ENCODE measurements at places on chromosomes 4 and X.
A peak's percentile ranks its signal among the peaks of the same experiment; 100 is the strongest.

- DNase-seq, result no peak
These were observed 33.3 kb upstream of the RBBP7 start for GRCh38 chrX:16903274-16904022.

DNA sequence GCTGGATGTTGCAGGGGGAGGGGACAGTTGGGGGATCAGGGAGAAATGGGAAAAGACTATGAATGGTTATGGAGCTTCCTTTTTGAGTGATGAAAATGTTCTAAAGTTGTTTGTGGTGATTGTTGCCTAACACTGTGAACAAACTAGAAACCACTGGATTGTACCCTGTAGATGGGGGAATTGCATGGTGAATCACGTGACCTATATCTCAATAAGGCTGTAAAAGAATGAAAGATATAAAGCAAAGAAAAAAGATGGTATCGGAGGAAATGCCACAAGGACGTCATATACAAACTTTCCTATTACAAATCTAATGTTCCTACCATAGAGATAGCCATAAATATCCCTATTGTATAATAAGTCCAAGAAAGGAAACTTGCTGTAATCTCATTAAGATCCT is 20.6 kb upstream of the CT55 start:
- DNase-seq, result no peak

GRCh38 chr4:4752025-4752424 is 107.4 kb upstream of the MSX1 start:
- no peak for DNase-seq

- DNase-seq, result no peak
These were observed 168.9 kb downstream of the IL1RAPL1 start for GRCh38 chrX:28756175-28756574.

DNA sequence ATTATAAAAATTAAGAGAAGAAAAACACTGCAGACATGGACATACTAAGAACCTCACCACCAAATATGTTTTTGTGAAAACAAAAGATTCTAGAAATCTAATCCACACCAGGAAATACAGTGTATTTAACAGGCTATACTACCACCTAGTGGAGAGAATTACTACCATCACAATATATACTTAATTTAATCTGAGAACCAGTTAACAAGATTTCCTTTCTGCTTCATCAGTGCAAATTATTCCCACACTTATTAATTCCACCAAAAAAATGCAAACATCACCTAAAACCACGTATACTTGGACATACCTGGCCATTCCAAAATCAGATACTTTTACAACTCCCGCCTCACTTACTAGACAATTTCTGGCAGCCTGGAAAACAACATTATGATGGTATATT is 7.0 kb upstream of the TXK start:
- DNase-seq, result peak; percentile 73

DNA sequence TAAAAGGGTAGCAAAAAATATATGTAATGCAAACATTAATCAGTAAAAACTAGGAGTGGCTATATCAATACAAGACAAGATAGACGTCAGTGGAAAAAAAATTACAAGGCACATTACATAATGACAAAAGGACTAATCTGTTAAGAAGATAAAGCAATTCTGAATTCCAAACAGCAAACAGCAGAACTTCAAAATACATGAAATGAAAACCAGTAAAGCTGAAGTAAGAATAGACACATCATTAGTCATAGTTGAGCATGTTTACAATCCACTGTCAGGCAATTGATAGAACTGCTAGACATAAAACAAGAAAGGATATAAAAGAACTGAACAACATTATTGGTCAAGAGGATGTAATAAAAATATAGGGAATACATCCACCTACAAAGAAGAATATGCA is 12.2 kb downstream of the SULT1B1 start:
- DNase-seq, result no peak

DNA sequence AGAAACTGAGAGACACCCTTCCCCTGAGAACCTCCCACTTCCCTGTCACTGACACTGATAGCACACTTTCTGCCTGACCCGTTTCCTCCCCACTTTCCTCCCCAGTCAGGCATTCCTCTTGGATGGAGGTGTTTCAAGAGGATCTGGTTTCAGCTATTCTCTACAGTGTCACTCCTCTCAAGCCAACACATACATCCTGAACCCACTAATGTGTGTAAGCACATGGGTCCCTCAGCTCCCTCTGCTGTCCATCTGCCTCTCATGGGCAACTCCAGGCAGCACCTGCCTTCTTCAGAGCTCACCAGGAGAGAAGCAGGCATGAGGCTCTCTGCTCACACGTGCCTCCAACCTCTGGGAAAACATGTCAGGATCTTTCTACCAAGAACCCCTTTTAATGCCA is 207.6 kb downstream of the NAF1 start:
- no peak for DNase-seq

GRCh38 chr4:169963998-169964397 is 62.2 kb downstream of the MFAP3L start:
- DNase-seq, result no peak

DNA sequence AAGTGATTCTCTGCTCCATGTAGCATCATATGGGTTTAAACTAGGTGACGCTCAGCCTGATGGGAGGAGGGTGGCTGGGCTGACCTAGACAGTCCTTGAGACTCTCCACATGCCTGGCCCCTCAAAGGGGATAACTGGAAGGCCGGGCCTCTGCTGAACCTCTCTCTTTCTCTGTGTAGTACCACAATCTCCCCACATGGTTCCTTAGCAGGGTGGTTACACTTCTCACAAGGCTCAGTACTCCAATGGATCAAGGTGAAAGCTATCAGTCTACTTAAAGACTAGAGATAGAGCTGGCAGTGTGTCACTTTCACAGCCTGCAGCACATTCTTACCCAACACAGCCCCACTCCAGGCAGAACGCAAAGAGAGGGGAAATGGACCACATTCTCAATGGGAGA is 80.4 kb downstream of the LDB2 start:
- no peak for DNase-seq

- no peak for DNase-seq
These were observed 30.2 kb downstream of the ASB5 start for GRCh38 chr4:176238826-176239225.

- no peak for DNase-seq
These were observed 62.7 kb upstream of the DAPP1 start for GRCh38 chr4:99753931-99754330.

- no peak for DNase-seq
These were observed 18.4 kb downstream of the XIAP start for GRCh38 chrX:123878252-123878721.

DNA sequence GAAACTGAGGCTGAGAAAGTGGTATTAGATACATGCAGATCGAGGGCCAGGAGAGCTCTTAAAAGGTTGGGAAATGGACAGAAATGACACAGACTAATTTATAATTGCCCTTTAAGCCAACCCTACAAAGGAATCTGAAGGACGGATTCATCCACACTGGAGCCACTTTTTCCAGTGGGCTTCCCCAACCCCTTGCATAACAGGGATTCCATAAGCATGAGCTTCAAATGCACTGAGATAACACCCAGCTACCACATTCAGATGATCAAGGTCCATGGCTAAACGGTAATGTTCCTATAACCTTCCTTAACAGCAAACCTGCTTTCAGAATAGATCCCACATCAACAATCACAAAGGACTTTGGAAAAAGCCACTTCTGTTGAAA is 34.2 kb downstream of the PLAC1 start:
- no peak for DNase-seq

GRCh38 chr4:40516651-40517050 is 113.0 kb downstream of the RBM47 start:
- DNase-seq, result no peak

DNA sequence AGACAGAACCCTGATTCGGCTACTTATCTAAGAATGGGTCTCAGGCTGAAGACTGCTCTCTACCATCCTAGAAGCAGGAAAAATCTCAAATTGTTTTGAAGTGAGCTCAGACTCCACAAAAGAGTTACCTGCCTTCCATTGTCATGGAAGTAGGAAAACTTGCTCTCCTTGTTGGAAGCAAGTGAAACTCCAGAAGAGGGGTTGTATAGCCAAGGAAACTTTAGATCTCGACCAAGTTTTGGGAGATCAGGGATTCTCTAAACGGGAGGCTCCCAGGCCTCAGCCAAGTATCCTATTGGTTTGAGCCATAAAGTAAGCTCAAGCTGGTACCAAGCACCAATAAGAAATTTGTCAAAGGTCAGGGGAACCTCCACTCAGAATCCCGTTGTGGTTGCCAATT is 9.2 kb upstream of the FHDC1 start:
- no peak for DNase-seq

DNA sequence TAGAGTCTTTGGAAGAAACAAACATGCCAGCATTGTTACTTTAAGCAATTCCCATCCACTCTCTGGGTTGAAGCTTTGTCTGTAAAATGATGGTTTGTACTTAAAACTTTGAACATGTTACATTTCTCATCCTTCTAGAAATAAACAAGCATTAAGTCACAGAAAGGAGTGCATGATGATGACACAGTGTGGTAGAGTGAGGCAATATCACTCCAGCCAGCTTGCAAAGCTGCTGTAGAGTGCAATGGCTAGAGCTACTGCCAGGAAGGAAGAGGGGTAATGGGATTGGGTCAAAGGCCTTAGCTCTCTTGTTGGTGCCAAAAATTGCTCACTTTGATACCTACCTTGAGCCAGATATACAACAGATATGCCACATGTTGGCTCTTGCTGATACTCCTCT is 12.3 kb upstream of the ENOX2 start:
- peak; percentile 8 for DNase-seq

DNA sequence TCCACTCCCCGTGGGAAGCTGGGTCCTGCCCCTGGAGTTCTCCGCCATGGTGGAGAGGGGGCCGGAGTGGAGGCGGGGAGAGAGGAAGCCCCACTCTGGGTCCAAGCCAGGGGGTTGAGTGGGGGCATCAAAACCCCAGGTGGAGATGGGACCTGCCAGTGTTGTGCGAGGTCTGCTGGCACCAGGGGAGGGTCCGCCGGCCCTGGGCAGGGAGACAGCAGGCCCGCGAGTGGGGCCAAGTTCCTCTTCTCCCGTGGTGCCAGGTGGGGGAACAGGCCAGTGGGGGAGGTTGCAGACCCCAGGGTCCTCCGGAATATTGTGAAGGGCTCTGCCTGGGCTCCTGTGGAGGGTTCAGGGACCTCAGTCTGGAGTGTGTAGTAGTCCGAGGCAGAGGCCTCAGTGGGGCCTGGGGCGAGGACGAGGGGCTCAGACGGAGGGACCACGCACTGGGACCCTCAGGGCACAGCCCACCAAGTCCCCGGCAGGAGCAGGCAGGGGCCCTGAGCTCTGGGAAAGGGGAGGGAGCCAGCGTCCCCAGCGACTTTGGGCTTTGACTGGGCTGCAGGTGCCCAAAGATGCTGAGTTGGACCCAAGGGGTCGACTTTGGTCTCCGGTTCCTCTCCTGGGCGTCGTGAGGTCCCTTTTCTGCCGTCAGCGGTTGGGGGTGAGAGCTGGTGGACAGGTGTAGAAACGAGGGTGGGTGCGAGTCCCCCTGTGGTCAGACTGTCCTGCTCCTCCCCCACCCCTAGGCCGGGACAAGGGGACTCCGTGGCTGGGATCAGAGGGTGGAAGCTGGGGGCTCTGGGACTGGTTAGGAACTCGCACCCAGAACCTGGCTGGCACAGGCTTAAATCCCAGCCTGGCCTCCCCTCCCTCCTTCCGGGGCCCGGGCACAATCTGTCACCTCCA is 43.8 kb upstream of the NKX1-1 start:
- DNase-seq, result no peak

DNA sequence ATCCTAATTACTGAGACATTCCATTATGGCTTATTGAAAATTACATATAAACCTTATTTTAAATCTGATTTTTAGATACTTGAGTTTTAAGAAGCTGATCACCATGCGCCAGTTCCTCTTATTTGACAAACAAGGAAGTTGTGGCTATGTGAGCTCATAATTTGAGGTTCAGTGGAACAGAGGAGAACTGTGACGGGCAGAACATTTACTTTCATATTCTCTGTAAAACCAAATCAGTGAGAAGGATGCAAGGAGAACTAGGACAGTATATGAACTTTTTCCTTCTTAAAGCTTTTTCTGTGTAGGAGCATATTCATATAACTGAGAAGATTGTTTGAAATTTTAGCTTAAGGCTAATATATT is 25.3 kb downstream of the STIM2 start:
- DNase-seq, result no peak

DNA sequence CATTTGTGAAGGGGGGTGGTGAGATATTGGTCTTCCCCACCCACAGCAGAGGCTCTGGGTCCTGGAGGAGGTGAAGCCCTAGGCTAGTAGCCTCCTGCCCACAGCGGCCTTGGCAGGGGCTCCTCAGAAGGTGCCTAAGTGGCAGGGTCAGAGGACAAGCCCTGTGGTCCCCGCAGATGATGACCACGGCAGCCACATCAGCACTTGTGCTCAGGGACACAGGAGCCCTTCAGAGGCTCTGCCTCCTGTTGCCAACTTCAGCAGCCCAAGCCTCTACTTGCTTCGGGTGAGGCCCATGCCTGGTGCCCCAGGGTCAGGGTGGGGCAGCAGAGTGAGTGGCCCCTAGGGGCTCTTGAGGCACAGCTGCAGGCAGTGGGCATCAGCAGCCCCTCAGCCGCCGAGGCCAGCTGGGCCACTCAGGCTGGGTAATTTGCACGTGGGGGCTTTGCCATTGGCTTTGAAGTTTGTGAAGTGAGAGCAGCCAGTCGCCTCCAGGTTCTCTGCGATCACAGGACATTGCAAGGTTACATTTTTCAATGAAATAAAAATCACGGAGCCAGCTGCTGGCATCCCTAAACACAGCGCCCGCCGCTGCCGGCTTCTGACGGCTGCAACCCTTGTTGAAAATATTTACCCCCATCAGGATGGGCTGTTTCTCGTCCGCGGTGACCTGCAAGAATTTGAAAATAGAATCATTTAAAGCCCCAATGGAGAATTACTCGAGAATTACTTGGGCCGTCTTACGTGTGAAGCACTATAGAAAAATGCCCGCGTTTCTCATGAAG is 108.5 kb downstream of the HMX1 start:
- DNase-seq, result no peak

- DNase-seq, result no peak
These were observed 2.4 kb downstream of the CXCR3 start for GRCh38 chrX:71615954-71616353.

GRCh38 chr4:156584100-156584499 is 387.5 kb downstream of the PDGFC start:
- DNase-seq, result no peak

- DNase-seq, result no peak
These were observed 39.3 kb upstream of the TENM3 start for GRCh38 chr4:182203872-182204411.

GRCh38 chr4:152687974-152688599 is 8.3 kb upstream of the TMEM154 start:
- DNase-seq, result no peak

GRCh38 chr4:128168701-128169100 is 107.6 kb downstream of the LARP1B start:
- no peak for DNase-seq

DNA sequence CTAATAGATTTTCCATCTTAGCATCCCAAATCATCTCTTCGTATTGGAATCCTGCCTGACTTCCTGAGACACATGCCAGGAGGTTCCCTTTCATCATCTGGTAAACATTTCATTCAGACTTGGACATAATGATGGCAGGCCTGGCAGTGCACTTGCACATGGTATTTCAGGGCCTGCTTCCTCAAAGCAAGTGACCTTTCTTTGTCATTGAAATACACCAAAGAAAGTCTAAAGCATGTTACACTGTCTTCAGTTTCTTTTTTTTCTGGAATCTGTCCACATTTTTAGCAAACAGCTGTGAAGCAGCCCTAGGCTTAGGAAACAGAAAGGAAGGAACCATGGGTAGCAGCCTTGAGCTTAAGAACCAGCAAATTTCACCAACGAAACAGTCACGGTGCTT is 205.9 kb upstream of the VCX start:
- DNase-seq, result no peak

- no peak for DNase-seq
These were observed 140.1 kb upstream of the FRG1 start for GRCh38 chr4:189800545-189801088.
